ENCODE measurements at places on chromosomes 2 and 18.

DNA sequence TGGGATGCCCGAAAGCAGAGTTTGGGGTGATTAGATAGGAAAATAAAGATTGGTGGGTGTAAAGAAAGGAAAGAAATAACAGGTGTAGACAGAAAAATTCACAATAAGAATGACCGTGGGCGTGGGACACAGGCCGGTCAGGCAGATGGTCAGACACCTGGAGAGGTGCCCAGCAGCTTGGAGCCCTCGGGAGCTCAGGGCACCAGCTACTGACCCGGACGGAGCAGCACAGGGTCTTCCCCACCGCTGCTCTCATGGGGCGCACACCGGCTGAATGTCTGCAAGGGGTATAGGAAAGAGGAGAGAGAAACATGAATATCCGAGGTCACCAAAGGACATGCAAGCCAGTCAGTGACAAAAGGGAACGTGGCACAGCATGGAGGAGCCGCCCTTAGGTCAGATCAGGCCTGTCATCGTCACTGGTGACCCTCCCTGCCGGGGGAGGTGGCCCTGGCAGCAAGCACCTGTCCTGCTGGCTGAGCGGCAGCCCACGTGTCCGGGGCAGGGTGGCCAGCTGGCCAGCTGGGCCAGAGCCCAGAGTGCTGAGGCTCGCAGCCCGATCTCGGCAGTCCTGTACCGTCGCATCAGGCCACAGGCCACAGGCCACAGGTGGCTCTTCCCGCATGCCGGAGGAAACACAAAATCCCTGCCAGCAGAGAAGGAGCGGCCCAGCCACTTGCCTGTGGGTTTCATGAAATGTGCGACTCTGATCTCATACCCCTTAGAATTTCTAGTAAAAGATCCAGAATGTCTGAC is 112.0 kb upstream of the NDUFV2 start:
- DNase-seq: peak; percentile 58

DNA sequence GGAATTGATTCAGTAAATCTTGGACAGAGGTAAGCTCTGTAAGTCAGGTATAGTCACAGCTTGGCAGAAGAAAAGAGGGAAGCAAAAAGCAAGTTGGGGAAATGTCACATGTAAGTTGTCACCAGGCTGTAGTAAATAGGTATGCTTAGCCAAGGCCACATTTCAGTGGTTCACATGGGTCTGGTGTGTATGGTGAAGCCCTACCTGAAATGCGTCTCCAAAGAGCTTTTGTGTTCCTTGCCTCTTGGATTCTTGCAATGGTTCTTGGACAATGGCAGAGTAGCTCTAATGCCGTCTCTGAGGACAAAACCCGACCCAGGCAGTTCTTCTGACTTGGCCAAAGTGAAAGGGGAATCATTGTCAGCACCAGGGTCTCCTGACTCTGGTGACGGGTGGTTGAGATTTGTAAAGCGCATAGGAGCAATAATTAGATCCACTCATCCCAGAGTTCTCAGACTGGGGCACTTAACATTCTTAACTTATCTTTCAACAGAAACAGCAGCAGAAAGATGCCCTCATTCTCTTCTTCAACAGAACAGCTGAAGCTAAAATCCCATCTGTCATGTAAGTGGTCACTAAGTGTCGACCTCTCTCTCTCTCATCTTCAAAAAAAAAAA is 34.4 kb upstream of the RPL37A start:
- DNase-seq: no peak

DNA sequence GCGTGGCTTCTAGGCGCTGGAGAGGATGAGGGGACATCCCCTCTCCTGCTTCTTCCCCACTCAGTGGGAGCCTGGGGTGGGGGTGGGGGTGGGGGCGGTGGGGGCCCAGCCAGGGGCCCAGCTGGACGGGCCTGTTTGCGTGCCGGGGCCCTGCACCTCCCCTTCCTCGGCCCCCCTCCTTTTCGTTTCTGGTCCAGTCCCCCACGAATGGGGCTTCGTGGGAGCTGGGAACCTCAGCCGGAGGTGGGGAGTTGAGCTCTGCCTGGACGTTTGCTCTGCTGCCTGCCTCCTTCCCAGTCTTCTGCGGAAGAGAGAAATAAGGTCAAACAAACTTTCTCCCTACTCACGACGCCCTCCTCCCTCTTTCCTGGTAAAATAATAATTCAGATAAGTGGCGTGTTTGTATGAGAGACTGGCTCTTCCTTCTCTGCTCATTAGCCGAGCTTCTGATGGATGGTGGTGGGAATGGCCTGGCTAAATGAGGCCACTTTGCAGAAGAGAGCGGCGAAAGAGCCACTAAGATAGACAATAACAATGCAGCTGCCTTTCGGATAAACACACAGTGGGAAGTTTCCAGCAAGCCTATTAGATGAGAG is 782 bp downstream of the MTA3 start:
- DNase-seq: peak; percentile 19

DNA sequence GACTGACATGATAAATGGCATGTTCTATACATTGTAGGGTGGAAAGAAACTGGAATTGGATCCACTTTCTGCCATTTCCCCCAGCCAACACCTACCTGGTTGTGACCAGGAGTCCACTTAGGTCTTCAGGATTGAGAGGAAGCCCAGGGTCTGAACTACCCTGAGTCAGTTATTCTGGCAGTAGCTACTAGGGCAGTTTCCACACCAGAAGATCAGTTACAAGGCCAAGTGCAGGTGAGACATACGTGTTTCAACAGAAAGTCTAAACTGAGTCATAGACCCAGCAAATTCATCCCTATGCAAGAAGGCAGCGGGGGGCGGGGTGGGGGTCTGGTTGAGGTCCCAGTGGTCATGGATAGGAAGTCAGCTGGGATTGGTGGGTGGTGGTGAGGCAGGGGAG is 21.9 kb downstream of the ANTXR1 start:
- DNase-seq: no peak

DNA sequence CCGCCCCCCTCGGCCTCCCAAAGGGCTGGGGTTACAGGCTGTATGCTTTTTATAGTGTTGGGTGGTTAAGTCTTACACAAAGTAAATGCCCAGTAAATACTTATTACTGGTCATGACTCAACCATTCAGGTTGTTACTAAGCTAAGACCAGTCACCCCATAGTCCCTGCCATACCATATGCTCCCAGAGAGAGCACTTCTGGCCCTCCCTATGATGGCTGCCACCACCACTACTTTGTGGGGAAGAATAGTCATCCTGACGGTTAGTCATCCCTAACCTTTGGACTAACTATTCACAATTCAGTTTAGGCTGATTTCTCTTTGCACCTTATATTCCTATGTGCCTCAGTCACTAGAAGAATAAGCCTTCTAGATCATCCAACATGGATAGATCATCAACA is 42.0 kb upstream of the MSH2 start:
- peak; percentile 61 for DNase-seq

DNA sequence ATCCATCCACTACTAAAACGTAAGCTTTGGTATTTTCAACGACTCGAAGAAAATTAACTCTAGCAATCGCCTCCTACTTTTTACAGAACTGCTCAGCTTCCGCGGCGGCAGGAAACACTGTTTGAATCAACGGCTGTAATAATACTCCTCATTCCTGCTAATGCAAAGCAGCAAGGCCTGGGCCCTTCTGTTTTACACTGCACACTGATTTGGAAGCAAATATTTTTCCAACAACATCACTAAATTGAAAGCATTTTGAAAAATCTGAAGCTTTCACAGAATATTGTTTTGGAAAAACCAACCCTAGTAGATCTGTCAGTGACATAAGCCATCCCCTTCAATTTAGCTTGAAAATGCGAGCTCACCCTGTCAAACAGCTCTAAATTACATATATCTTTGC is 261.2 kb downstream of the TXNL1 start:
- DNase-seq: peak; percentile 48

GRCh38 chr2:99974682-99975375 is 167.6 kb downstream of the AFF3 start:
- DNase-seq: peak; percentile 79

GRCh38 chr2:25735835-25736234 is 62.5 kb upstream of the DTNB start:
- no peak for DNase-seq

DNA sequence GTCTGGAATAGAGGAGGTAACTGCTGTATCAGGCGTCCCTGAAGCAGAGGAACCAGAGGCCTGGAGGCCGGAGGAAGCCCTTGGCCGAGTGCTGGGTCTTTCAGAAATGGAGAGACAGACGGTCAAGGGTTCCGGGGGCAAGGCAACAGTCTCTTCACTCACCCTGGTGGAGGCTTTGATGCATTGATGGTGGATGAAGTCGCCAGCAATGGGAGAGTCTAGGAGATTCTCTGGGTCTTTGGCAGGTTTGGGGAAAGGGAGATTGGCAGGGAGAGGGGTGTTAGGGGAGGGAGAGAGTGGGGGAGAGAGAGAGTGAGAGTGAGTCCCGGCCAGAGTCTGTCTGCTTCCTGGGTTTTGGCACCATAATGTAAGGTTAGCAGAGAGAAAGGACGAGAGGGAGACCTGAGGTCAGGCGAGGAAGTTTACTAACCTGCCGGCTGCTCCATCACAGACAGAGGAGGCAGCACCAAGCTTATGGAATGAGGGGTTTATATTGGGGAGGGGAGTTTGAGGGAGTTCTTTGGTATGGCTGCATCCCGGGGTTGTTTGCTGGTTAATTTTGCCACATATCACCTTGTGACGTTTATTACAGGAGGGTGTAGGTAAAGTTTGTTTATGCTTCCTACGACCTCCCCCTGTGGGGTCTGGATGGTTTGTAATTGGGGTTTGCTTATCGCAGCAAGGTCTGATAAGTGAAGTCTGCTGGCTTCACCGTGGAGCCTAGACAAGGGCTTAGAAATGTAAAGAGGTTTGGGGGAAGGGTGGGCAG is 19.6 kb downstream of the COMMD1 start:
- no peak for DNase-seq
